Stimulated activated CD4-positive, alpha-beta T cell treated with anti-CD3 and anti-CD28 coated beads, Interleukin-4, amount 100 ng/mL, for 48 hours (primary cell): ENCODE measurements at places on chromosomes 2 and 18.

DNA sequence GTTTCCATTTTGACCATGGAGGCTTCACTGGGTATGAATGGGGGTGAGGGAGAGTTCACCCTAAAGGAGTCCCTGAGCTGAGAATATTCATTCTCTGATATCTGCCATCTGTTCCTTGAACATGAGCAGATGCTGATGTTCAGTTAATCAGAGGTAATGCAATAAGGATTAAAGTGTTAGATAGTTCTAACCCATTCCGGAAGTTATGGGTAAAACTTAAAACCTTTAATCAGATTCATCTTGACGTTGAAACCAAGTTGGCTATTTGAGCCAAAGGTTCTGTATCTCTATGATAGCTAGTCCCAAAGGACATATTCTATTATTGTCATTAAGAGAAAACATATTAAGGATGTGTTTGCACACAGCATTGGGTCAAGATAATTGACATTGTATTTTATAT is 268.9 kb downstream of the PLCL1 start:
- DNase-seq: no peak

DNA sequence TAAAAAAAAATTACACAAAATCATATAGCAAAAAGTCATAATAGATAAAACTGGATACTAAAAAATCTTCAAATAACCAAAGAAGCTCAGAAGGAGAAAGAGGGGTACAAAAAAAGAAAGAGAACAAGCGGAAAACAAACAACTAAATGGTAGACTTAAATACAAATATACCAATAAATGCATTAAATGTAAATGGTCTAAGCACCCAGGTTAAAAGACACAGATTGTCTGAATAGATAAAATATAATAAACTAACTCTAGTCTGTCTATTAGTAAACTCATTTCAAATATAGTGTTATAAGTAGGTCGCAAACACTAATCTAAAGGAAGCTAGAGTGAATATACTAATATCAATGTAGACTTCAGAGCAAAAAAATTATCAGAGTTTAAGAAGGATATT is 357.4 kb downstream of the METTL4 start:
- DNase-seq: no peak

DNA sequence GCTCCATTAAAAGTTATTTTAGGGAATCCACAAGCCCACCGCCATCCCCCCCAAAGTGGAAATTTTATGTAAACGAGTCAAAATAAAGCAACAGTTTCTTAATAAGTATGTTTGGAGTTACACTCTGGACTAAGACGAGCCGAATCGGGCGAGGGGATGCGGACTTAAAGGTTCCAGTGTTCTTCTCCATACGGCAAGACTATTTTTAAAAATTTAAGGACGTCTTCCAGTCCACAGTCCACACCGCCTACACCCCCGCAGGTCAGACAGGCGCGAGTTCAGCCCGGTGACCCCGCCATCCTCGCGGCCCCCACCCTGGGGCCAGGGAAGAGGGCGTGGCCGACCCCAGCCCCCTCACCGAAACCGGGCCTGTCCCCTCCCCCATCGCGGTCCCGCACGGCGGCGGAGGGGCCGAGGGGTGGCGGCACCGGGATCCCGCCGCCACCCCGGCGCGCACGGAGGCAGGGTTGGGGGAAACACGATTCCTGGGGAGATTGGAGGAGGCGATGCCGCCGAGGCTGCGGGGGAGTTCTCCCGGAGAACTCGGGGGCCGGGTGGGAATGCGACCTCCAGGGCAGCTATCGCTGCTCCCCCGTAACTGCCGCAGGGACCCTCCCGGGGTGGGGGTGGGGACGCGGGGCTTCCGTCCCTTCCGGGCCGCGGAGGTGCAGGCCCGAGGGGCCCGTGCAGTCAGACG is 24.5 kb upstream of the SMAD7 start:
- no peak for DNase-seq

- no peak for DNase-seq
These were observed 269.4 kb upstream of the FN1 start for GRCh38 chr2:215705281-215705680.

DNA sequence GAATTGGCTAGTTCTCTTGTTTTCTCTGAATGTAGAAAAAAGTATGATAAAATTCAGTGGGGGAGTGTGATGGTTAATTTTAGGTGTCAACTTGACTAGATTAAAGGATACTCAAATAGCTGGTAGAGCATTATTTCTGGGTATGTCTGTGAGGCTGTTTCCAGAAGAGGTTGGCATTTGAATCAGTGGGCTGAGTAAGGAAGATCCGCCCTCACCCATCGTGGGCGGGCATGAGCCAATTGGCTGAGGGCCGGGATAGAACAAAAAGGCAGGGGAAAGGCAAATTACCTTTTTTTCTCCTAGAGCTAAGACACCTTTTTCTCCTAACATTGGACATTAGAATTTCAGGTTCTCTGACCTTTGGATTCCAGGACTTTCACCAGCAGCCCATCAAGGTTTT is 667.6 kb upstream of the SLC8A1 start:
- no peak for DNase-seq

DNA sequence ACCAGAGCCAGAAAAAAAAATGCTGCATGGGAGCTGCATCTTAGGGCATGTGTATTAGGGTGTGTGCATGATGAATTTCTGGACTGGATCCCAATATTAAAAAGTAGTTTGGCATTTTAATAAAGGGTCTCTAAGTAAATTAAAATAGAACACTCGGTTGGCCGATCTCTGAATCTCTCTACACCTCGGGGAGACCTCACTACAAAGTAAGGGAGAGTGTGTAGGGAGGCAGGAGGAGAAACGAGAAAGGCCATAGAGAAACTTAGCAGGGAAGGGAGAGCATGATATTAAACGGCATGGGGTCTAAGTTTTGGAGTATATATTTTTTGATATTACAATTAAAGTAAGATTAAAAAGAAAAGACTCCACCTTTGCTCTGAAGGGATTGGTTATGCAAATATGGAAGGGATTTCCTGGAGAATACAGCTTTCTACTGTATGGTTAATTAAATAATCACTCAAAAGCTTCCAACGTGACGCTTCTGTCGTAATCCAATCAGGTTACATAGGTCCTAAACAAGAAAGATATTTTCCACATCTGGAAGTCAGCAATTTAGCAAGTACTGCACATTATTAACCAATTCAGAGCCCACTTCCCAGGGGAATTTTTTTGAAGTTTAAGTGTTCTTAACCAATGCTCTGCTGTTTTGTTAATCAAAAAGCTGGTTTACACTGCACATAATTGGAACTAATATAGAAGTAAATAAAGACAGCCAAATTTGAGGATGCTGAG is 1.0 kb upstream of the ZEB2 start:
- no peak for DNase-seq

DNA sequence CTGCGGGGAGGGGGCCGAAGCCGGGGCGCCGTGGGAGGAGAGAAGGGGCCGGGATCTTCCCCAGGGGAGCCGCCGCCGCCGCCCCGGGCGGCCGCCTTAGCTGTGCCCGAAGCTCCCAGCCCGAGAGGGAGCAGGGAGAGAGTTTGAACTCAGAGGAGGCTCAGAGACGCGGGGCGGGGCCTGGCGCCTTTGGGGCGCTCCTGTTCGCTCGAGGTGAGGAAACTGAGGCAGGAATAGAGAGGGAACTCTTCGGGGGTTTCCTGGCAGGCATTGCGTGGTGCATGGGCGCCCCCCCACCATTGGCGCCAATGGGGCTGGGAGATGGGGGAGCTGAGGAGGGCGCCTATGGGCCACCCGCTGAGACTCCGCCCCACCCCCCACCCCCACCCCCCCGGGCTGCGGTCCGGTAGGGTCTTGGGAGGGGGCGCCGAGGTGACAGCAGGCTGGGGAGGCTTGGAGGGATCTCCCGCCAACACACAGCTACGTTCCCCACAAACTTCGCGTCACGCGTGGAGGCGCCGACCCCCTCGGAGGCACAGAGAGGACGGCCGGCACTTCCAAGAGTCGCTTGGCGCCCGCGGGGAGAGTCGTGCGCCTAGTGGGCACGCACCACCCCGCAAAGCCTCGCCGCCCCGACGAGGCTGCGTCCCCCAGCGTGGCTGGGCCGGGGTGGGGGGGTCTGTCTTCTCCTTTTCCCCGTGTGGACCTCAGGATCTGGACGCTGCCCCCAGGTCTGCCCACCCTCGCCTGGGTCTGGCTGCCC is 680 bp downstream of the CTDSP1 start:
- peak; percentile 32 for DNase-seq

GRCh38 chr18:55768255-55768654 is 180.3 kb upstream of the TCF4 start:
- DNase-seq: no peak
